Muscle of leg (tissue), 16 donors: ENCODE measurements at places on chromosomes 2 and 18. TPM values are rescaled to one million over a fixed set of nuclear protein-coding genes. Genes with fewer than 3 reads are reported as not detected.

Gene CCDC148
- 1.2 TPM for total RNA-seq

Gene CCDC68
- total RNA-seq, result 0.58 TPM

Gene ELMOD3
- 14.3 TPM for total RNA-seq

Gene MYO3B
- 0.27 TPM for total RNA-seq

Gene FAP
- total RNA-seq, result 89.1 TPM

Gene TMSB10
- 3,326 TPM for total RNA-seq

Gene LHCGR
- 0.44 TPM for total RNA-seq

Gene ACTR3
- 107 TPM for total RNA-seq

Gene ZNF892
- total RNA-seq, result 6.2 TPM

Gene UGT1A4
- total RNA-seq, result not detected

Gene NGEF
- total RNA-seq, result 1.5 TPM

Gene NXPH2
- total RNA-seq, result 10.6 TPM

Gene LOXL3
- total RNA-seq, result 6.1 TPM

Gene CCDC74A
- total RNA-seq, result 2.5 TPM

Gene NTSR2
- total RNA-seq, result not detected

Gene CLEC4F
- 0.09 TPM for total RNA-seq

Gene OBSL1
- total RNA-seq, result 120 TPM

Gene FOSL2
- total RNA-seq, result 11.0 TPM

Gene PDK1
- 25.4 TPM for total RNA-seq

Gene TFCP2L1
- under 0.01 TPM for total RNA-seq

Gene ZC3H15
- 54.8 TPM for total RNA-seq

Gene PTH2R
- total RNA-seq, result 1.2 TPM

Gene POMC
- total RNA-seq, result 3.5 TPM

Gene CHRNA1
- total RNA-seq, result 94.9 TPM

Gene TRAPPC12
- 58.1 TPM for total RNA-seq

Gene KIF5C
- 0.66 TPM for total RNA-seq

Gene ASB3
- total RNA-seq, result 20.2 TPM

Gene PSMA8
- total RNA-seq, result not detected

Gene PLGLB2
- 0.80 TPM for total RNA-seq

Gene CRYBA2
- total RNA-seq, result not detected

Gene ANKRD36C
- total RNA-seq, result 92.9 TPM

Gene BCL2L11
- total RNA-seq, result 6.3 TPM

Gene SYT4
- 0.13 TPM for total RNA-seq

Gene DUSP2
- total RNA-seq, result 5.7 TPM

Gene FIGN
- 0.53 TPM for total RNA-seq

Gene PLB1
- 1.6 TPM for total RNA-seq

Gene LINC00305
- not detected for total RNA-seq
